ENCODE measurements at places on chromosomes 3 and 15.
A peak's percentile ranks its signal among the peaks of the same experiment; 100 is the strongest.

- no peak for DNase-seq
Observed at GRCh38 chr15:29475096-29475495, 205.5 kb upstream of the NSMCE3 start.

- DNase-seq: no peak
Observed at GRCh38 chr3:122794483-122794778, 438 bp upstream of the SLC49A4 start.

- DNase-seq: peak; percentile 39
Observed at GRCh38 chr3:190070622-190071347, 49.9 kb downstream of the P3H2 start.

DNA sequence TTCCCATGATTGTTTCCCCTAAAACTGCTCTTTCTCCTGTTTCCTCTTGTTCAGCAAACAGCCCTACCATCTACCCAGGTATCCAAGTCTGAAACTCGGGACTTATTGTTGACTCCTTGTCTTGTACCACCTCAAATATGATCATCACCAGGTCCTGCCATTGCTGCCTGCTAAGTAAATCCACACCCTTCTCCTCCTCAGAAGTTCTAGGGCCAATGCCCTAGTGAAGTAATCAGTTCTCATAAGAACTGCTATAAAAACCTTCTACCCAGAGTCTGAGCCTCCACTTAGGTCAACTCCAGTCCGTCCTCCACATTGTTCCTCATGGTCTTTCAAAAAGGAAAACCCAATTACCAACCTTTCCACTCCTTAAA, 77.0 kb upstream of the IL12A start:
- no peak for DNase-seq

DNA sequence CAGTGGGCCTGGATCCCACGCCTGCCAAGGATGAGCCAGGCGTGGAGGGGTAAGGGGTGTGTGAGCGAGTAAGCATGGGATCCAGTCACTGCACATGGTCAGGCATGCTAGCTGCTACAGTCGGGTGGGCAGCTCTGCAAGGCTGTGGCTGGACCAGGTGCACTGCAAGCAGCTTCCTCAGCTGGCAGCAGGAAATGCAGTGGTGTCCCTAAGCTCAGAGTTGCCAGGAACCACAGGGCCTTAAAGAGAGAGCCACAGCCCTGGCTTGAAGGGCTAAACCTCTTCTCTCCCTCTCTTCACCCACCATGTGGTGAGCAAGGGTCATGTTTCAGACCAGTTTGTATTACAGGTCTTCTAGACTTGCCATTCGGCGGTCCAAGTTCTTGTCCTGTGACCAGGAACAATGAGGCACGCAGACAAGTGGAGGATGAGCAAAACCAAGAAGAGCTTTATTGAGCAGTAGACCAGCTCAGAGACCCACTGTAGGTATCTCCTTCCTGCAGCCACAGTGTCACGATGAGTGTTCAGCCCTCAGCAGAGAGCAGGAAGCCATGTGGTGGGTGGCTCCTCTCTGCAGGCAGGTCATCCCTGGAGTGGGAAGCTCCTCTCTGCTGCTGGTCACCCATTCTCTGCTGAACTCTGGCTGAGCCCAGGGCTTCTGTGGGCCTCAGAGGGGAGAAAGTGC, 511.9 kb downstream of the PYDC2 start:
- no peak for DNase-seq

- peak; percentile 31 for DNase-seq
Observed at GRCh38 chr3:28476194-28476593, 127.6 kb upstream of the AZI2 start.

GRCh38 chr3:64244011-64244942, 19.0 kb upstream of the PRICKLE2 start:
- DNase-seq: peak; percentile 35

DNA sequence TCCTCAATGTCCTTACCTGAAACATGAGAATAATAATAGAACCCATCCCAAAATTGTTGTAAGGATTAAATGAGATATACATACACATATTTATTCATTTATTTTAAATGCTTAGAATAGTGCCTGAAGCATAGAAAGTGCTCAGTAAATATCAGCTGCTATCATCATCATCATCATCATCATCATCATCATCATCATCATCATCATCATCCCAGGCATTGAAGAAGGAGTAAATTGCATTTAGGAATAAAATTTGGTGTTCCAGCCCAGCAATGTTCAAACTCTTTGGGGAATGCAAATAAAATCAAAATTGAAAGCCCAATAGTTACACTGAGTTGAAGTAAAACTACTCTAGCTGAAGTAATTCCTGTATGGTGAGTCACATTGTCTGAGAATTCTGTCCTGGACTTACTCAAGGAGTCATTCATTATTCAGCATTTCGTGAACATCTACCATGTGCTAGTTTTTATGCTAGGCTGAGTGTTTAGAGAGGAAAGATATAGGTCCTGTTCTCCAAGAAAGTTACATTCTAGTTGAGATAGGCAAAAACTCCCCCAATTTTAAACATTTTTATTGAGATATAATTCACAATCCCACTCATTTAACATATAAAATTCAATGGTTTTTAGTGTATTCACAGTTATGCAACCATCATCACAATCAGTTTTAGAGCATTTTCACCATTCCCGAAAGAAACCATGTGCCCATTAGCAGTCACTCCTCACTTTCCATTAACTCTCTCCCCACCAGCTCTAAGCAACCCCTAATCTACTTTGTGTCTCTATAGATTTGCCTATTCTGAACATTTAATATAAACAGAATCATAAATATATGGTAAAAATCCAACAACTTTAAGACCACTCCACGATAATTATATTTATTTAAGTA, 107.2 kb downstream of the FRMD5 start:
- peak; percentile 87 for DNase-seq

Measured in EL (cell line).